ENCODE measurements at places on chromosomes 11 and 22.

DNA sequence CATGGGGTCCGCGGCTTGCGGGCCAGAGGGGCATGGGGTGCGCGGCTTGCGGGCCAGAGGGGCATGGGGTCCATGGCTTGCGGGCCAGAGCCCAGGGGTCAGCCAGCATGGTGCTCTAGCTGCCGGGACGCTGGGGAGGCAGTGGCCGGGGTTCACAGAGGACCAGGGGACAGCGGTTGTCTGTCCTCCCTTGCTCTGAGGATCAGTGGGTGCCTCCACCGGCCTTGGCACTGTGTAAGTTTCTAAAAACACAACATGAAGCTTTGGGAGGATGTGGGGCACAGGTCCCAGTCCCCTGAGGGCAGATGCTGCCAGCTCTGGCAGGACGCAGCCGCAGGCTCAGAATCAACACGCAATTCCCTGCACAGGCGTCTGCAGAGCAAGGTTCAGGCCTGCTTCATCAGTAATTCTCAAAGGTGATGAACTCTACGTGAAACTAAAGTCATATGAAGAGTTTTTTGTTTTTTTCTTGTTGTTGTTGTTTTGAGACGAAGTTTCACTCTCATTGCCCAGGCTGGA, 3.0 kb downstream of the MLC1 start:
- no peak for DNase-seq

DNA sequence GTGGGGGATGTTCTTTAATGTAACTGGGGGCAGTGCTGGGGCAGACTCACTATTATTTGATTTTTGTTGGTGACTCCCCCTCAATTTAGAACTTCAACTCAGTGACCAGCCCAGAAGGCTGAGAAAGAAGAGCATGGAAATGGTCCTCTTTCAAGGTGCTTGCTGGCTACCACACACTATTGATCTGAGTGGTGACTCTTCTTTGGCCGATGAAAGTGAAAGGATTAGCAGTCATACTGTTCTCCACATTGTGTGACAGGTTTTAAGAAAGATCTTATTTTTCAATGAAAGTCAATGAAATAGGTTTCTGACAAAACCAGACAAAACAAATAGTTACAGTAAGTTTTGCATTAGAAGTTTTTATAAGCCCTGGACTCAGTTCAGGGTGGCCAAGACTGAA, 29.9 kb downstream of the NLRP14 start:
- no peak for DNase-seq

- peak; percentile 21 for DNase-seq
These were observed 71.0 kb downstream of the JAM3 start for GRCh38 chr11:134139873-134140331.

- DNase-seq = no peak
These were observed 499.6 kb upstream of the B3GAT1 start for GRCh38 chr11:134911514-134912180.

GRCh38 chr22:50731811-50732624, 6.0 kb upstream of the ACR start:
- DNase-seq = no peak

GRCh38 chr11:47383071-47383470, 4.7 kb upstream of the SPI1 start:
- DNase-seq = no peak

DNA sequence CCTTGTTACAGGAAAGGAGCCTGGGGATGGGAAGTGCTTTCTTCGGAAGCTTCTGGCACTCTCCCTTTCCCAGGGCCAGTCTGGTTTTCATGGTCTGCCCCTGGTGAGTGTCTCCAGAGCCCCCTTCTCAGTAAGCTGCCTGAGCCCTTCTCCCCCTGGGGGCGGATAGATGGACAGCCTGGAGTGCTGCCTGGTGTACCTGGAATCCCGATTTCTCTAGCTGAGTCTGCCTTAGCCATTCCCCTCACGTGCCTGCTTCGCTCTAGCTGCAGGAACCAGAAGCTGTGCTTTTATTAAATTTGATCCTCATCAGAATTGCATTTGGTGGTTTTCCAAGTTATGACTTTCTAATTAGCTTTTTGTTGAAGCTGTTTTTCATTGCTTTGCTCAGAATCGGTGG, 152.9 kb upstream of the NAV2 start:
- DNase-seq = no peak

GRCh38 chr22:38448945-38449745, 5.9 kb downstream of the KCNJ4 start:
- DNase-seq = no peak
